ENCODE measurements at places on chromosomes 11 and 22.

GRCh38 chr22:39147335-39148025 lies 5.0 kb downstream of the CBX7 start:
- no peak for DNase-seq

DNA sequence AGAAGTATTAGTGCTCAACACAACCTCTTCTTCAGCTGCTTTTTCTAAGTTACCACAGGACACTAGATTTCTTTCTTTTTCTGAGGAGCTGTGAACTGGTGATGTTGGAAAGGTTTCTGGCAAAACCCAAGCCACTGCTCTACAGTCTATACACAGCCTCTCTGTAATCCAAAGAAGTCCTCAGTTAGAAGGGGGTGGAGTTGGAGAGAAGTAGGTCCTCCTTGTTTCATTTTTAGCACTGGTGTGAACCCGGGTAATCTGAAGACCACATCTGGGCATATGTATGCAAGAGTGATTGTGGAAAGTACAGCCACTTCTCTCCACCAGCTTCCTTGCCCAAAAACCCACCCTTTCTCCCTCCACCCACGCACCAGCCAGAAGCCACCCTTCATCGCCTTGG lies 1168.1 kb downstream of the LRRC4C start:
- no peak for DNase-seq

- no peak for DNase-seq
Observed at GRCh38 chr22:18991821-18992442, 55.8 kb upstream of the PRODH start.

GRCh38 chr11:20024172-20024935 lies 135.9 kb downstream of the DBX1 start:
- DNase-seq, result no peak

DNA sequence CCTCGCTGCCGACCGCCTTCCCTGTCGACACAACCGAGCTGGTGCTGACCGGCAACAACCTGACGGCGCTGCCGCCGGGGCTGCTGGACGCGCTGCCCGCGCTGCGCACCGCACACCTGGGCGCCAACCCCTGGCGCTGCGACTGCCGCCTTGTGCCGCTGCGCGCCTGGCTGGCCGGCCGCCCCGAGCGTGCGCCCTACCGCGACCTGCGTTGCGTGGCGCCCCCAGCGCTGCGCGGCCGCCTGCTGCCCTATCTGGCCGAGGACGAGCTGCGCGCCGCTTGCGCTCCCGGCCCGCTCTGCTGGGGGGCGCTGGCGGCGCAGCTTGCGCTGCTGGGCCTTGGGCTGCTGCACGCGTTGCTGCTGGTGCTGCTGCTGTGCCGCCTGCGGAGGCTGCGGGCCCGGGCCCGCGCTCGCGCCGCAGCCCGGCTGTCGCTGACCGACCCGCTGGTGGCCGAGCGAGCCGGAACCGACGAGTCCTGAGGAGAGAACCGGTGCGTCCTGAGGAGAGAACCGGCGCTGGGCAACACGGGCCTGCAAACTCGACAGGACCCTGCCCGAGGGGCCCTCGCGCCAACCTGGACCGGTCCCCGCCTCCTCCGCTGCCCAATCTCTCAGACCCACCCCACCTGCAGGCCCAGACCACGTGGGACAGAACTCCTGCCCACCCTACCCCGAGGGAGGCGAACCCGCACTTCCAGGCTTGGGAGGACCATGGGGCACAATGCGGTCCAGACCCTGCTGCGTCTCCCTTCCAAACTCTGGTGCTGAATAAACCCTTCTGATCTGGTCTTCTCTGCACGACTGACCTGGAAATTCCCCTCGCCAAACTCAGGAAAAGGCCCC lies 866 bp downstream of the GP1BB start:
- peak; percentile 22 for DNase-seq

DNA sequence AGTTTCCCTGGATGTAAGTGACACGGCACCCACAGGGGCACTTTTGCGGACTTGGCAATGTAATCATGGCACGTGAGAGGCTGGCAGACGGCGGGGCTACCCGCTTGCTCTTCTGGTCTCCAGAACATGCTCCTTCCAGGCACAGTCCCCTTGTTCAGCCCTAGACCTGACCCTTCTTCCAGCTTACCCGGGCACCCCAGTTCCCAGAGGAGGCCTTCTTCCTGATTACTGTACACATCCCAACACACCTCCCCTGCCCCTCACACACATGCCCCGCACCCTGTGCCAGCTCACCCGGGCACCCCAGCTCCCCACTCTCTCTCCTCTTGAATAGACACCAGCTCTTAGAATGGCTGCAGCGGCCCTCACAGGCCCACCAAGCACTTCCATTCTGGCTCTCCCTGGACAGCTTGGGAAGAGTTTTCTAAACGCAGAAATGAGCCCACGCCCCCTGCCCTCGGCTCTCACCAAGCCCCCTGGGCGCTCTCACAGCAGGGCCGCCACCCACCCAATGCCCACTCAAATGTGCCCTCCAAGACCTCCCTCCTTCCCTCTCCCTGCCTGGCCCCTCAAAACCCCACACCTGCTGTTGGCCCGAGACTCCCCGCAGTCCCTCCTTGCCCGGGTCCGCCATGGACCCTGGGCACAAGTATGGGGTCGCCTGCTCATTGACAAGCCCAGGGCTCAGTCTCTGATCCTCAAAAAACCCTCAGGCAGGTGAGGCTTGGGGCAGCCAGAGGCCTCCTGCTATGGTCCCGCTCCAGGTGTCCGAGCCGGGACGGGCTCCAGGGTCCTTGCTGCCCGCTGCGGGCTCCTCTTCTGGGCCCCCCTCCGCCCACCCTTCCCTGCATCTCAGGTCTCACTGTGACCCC lies 88.5 kb downstream of the WNT7B start:
- no peak for DNase-seq

DNA sequence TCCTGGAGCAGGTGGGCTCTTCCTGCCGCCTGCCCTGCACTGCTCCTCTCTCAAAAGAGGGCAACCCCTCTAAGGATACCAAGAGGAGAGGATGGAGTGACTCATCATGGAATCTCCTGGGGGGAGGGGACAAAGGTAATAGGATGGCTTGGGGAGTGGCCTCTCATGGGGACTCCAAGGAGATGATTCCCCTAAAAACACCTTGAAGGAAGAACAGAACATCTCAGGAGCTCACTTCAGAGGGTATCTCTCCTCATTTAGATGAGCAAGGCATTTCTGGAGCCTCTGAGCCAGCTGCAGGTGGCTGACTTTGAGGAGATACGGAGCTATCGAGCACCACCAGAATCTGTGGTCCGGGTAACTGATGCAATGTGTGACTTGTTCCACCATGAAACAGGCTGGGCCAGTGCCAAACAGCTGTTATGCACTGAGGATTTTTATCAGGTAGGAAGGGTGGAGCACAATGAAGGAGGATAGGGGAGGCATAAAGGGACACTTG lies 40.2 kb downstream of the RRP8 start:
- DNase-seq, result no peak

GRCh38 chr11:36412781-36413383 lies 97.2 kb downstream of the TRAF6 start:
- no peak for DNase-seq

- no peak for DNase-seq
Observed at GRCh38 chr22:50677493-50678217, 5.0 kb downstream of the SHANK3 start.

- DNase-seq, result peak; percentile 98
Observed at GRCh38 chr22:35629406-35630216, 12.5 kb upstream of the MB start.

- DNase-seq, result no peak
Observed at GRCh38 chr11:128915149-128915521, 24.0 kb downstream of the KCNJ5 start.

DNA sequence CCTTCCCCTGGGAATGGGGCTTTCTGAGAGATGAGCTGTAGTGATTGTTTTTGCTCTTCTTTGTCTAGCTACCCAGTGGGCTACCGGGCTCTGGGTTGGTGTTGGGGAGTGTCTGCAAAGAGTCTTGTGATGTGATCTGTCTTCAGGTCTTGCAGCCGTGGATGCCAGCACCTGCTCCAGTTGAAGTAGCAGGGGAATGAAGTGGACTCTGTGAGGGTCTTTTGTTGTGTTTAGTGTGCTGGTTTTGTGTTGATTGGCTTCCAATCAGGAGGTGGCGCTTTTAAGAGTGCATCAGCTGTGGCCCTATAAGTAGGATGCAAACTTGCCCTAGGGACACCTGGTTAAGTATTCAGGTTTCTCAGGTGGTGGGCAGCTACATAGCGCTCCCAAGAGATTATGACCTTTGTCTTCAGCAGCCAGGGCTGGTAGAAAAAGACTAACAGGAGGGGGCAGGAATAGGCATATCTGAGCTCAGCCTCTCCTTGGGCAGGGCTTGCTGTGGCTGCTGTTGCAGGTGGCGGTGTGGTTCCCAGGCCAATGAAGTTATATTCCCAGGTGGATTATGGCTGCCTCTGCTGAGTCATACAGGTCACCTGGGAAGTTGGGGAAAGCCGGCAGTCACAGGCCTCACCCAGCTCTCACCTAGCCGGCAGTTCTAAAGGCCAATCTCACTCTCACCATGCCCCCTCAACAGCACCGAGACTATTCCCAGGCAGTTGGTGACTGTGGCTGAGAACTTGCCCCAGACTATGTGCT lies 315.7 kb upstream of the C11orf87 start:
- DNase-seq, result no peak

GRCh38 chr11:130790689-130791088 lies 125.6 kb downstream of the SNX19 start:
- DNase-seq, result no peak

DNA sequence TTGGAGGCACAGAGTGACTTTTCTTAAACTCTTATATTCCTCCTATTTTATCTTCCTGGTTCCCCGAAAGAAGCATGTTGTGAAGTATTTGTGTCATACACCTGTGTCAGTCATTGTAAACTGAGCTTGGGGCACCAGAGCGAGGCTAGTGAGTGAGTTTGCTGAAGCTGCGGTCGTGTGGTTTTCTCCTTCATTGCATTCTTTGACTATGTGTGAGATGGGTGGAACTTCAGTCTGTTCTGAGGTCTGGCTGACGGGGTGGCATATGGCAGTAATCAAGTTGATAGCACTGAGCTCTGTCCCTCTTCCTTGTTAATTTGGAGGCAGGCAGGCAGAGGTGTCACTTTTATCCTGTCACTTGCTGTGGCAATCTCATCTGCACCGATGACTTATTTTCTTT lies 4.2 kb downstream of the VPS26B start:
- DNase-seq, result no peak
